ENCODE measurements at places on chromosomes 5 and 9. TPM values are rescaled to one million over a fixed set of nuclear protein-coding genes. Genes with fewer than 3 reads are reported as not detected.

DNA sequence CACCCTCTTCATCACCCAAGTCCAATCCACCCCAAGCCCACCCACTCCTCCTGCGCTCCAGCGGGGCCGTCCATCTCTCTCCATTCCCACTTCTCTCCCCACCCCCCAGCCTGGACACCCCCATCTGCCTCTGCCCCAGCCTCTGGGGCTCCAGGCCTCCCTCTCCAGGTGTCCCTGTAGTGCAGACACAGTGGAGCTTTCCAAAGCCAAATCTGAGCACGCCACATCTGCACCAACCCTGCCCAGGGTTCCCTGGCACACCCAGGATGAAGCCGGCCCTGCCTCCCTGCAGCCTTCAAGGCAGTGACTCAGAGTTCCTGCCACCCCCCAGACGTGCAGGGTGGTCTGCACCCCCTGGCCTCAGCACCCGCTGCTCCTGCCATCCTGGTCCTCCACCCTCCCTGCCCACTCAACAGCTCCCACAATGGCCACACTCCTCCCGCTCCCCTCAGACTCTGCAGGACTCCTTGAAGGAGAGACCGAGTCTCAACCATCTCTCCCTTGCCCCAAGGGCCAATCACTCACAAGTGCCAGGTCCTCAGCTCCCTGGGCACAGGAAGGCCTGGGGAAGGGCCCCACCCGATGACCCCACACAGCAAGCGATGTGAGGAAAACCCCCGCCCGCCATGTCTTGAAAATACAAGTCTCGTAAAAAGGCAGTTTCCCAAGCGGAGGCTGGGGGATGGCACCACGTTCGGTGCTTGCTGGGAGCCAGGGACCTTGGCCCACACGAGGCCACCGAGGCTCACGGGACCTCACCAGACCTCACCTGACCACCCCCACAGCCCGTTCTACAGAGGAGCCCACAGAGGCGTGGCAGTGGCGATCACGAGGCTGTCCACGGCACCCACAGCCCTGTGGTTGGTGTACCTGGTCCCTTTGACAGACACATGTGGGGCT is 22.2 kb downstream of the VAV2 start:
- H3K4me1 ChIP-seq = no peaks in the 10 kb centered on the region
- no peaks in the 10 kb centered on the region for H3K36me3 ChIP-seq
- H3K27me3 ChIP-seq = peaks cover 2% of the 10 kb centered on the region
- H3K27ac ChIP-seq = no peak overlapping the region

GRCh38 chr9:35856882-35857281 is 13.3 kb downstream of the OR13J1 start:
- H3K36me3 ChIP-seq = no peaks in the 10 kb centered on the region
- no peak overlapping the region for H3K4me3 ChIP-seq
- peaks cover 15% of the 10 kb centered on the region for H3K27me3 ChIP-seq
- H3K4me1 ChIP-seq = no peaks in the 10 kb centered on the region
- no peak overlapping the region for H3K27ac ChIP-seq

GRCh38 chr5:41935544-41935943 is 10.5 kb downstream of the FBXO4 start:
- H3K4me3 ChIP-seq = no peak overlapping the region
- H3K36me3 ChIP-seq = peaks cover 21% of the 10 kb centered on the region

DNA sequence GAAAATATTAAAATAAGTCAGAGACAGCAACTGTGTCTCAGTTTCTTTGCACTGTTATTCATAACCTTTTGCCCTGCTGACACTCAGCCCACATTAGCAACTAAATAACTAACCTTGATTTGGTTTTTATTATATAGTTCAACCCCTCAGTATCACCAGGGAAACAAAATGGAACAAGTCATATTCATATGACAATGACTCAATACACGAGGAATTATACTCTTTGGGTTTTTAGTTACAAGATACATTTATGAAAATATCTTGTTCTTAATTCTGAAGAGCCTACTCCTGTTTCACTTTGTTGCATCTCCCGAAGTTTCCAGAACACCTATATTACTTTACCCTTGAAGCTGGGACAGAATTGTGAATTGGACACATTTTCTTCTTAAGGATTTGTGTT is 845.4 kb downstream of the EFNA5 start:
- no peak overlapping the region for H3K27ac ChIP-seq
- no peak overlapping the region for H3K4me3 ChIP-seq
- no peaks in the 10 kb centered on the region for H3K27me3 ChIP-seq

DNA sequence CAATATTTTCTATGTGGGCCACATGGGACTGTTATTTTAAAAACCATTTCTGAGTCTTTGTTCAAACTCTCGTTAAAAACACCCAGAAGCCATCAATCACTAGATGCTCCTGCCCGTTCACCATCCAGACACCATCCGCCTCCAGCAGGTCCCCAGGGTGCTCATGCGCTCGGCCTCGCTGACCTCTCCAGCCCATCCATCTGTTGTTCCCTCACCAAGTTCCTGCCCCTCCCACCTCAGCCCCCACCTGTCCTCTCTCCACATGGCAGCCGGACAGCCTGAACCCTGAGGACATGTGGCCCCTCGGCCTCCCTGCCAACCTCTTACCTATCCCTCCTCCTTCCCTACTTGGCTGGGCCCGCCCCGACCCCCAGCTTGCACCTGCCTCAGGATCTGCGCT is 31.6 kb downstream of the NSUN2 start:
- no peaks in the 10 kb centered on the region for H3K27me3 ChIP-seq
- peaks cover 77% of the 10 kb centered on the region for H3K36me3 ChIP-seq
- H3K4me3 ChIP-seq = no peak overlapping the region
- H3K4me1 ChIP-seq = no peaks in the 10 kb centered on the region

DNA sequence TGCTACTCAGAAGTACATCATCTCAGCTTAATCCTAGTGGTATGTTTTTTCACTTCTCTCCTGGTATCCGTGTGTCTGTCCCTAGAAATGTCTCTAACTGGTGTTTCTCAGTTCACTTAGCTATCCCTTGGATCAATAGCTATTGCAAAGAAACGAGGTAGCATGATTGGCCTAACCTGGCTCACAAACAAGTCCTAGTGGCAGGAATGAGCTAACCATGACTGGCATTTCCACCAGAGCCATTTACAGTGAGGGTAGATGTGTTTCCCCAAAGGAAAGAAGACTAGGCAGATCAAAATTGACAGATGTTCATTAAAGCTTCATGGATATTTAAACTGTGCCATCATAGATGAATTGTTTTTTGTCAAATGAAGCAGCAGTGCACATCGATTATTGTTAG is 82.5 kb downstream of the PALM2AKAP2 start:
- H3K27me3 ChIP-seq = peaks cover 14% of the 10 kb centered on the region
- H3K4me3 ChIP-seq = no peak overlapping the region
- H3K27ac ChIP-seq = no peak overlapping the region
- H3K4me1 ChIP-seq = no peaks in the 10 kb centered on the region
- H3K36me3 ChIP-seq = no peaks in the 10 kb centered on the region

DNA sequence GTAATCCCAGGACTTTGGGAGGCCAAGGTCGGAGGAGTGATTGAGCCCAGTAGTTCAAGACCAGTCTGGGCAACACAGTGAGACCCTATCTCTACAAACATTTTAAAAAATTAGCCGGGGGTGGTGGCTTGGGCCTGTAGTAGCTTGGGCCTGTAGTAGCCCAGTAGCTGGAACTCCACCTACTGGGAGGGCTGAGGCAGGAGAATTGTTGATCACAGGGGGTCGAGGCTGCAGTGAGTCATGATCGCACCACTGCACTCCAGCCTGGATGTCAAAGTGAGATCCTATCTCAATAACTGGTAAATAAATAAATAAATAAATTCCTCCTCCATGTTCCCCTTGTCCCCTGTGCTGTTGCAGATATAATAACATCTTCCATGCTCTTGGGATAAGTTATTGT is 14.3 kb downstream of the VCAN start:
- H3K27me3 ChIP-seq = peaks cover 19% of the 10 kb centered on the region
- no peaks in the 10 kb centered on the region for H3K4me1 ChIP-seq
- no peaks in the 10 kb centered on the region for H3K36me3 ChIP-seq
- H3K4me3 ChIP-seq = no peak overlapping the region

DNA sequence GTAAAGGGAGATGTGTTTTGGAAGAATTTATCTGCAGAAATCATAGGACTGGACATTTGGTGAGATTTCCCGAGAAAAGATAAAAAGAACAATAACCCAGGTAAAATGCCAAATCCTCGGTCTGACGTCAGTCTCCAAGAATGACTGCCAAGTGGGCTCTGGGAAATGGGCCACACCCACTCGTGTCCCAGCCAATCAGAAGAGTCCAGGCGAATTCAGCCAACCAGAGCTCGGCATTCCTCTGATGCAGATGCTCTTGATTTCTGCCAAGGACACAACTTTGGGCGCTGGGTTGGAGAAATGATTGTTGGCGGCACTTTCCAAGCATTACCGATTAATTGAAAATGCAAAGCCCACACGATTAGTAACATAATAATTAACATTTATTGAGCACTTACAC is 73.3 kb downstream of the FGF18 start:
- H3K27ac ChIP-seq = no peak overlapping the region
- no peak for DNase-seq
- peaks cover 2% of the 10 kb centered on the region for H3K27me3 ChIP-seq

The ZFP37 gene
- total RNA-seq = 0.76 TPM

DNA sequence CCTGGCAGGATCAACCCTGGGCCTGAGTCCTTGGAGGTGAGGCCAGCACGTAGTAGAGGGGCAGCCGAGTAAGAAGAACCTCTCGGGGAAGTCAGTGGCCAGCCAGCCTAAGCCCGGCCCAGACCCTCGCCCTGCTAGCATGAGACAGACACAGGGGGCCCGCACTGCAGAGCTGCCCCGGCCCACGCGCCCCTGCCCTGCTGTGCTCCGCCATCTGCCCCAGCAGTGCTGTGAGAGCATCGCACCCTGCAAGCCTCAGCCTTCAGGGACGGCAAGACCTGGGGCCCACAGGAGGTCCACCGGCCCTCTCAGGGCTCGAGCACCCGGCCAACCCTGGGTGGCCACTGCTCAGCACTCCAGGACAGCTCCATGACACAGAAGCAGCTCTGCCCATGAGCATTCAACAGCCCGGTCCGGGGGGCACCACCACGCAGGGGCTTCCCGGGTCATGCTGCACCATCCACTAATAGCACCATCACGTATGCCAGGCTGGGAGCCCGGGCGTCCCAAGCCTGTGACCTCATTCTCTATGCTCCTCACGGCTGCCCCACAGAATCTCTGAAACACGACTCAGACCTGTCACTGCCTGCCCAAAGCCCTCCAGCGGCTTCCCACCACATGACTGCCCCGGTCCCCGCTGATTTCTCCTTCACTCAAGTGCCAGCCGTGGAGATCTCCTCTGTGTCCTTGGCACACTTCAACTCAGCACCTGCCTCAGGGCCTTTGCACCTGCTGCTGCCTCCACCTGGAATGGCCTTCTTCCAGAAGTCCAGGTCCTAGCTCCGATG is 38.1 kb downstream of the ADAMTS2 start:
- H3K4me1 ChIP-seq = no peaks in the 10 kb centered on the region
- H3K27me3 ChIP-seq = no peaks in the 10 kb centered on the region
- H3K36me3 ChIP-seq = no peaks in the 10 kb centered on the region

- H3K27me3 ChIP-seq = peaks cover 7% of the 10 kb centered on the region
- H3K4me3 ChIP-seq = no peak overlapping the region
- no peaks in the 10 kb centered on the region for H3K4me1 ChIP-seq
These were observed 16.6 kb upstream of the KCNMB1 start for GRCh38 chr5:170405817-170406216.

DNA sequence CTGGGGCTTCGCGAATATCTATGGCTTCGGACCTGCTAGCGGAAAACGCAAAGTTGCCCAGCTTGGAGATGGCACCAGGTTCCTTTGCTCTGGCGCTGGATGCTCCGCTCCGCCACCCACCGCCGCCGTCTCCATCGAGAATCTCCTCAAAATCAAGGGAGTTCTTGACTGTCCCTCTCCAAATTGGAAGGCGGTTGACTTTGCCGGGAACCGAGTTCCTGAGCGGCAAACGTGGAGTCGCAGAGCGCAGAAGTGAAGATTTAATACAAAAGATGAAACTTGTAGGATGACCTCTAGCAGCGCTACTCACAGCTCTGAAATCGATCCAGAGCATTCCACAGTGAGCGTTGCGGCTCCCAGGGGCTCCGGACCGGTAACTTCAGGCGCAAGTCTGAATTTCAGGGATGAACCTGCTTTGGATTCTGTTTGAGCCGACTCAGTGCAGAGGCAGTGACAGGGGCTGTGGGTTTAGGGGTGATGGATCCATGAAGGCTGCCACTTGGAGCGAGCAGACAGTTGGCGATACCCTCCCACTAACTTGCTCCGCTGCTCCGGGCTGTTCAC is 1641.5 kb upstream of the C9orf72 start:
- peaks cover 10% of the 10 kb centered on the region for H3K4me1 ChIP-seq
- no peak overlapping the region for H3K27ac ChIP-seq
- H3K27me3 ChIP-seq = peaks cover 39% of the 10 kb centered on the region

The EXOSC3 gene
- 86.0 TPM for total RNA-seq

- H3K27ac ChIP-seq = no peak overlapping the region
- H3K27me3 ChIP-seq = no peaks in the 10 kb centered on the region
- peaks cover 7% of the 10 kb centered on the region for H3K36me3 ChIP-seq
- no peak for DNase-seq
These were observed 56.2 kb upstream of the ZNF622 start for GRCh38 chr5:16521521-16522483.

- H3K4me1 ChIP-seq = no peaks in the 10 kb centered on the region
- no peak overlapping the region for H3K4me3 ChIP-seq
- no peaks in the 10 kb centered on the region for H3K36me3 ChIP-seq
- no peak for DNase-seq
- H3K27ac ChIP-seq = no peak overlapping the region
These were observed 15.6 kb downstream of the COL27A1 start for GRCh38 chr9:114170771-114171461.

Data from activated CD8-positive, alpha-beta T cell treated with anti-CD3 and anti-CD28 coated beads, Interleukin-2, amount 10 ng/mL, durations not matched to agents 7 days and 5 days (primary cell).